ENCODE measurements at places on chromosomes 5 and 9. TPM values are rescaled to one million over a fixed set of nuclear protein-coding genes. Genes with fewer than 3 reads are reported as not detected.

ARL15 gene
- total RNA-seq: 21.5 TPM

GRCh38 chr5:78638973-78639669 is 9.5 kb downstream of the LHFPL2 start:
- no peaks in the 10 kb centered on the region for H3K27me3 ChIP-seq
- peaks cover 22% of the 10 kb centered on the region for H3K4me1 ChIP-seq
- no peak overlapping the region for H3K4me3 ChIP-seq
- H3K36me3 ChIP-seq: 0 out of 2 replicates have a peak, but pooled peaks cover 2% of the 10 kb centered on the region
- no peak overlapping the region for H3K27ac ChIP-seq

DNA sequence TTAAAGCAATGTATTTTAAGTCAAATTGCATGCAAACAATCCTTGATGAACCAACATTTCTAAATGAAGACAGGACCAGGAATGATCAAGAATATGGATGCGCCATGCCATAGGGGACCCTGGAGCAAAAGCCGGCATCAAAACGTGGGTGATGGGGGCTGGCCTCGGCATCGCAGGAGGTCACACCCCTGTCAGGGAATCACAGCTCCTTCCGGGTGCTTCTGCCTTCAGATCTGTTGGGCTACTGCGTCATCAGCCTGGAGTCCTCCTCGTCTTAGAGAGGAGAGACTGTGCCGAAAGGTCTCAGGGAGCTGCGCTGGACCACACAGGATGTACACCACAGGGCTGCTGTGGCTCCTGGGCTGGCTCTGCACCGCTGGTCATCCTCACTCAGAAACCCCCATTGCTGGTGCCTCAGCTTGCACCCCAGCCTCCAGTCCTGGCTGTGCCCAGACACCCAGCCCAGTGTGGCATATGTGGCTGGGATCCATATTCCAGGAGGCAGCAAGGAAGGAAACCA is 152.9 kb upstream of the PPP1R26 start:
- no peak overlapping the region for H3K4me3 ChIP-seq
- H3K36me3 ChIP-seq: no peaks in the 10 kb centered on the region
- H3K4me1 ChIP-seq: no peaks in the 10 kb centered on the region
- no peaks in the 10 kb centered on the region for H3K27me3 ChIP-seq
- DNase-seq: no peak

PLAC8L1 gene
- 0.33 TPM for total RNA-seq

IL7R gene
- total RNA-seq: not detected

OXCT1 gene
- 55.3 TPM for total RNA-seq

DNA sequence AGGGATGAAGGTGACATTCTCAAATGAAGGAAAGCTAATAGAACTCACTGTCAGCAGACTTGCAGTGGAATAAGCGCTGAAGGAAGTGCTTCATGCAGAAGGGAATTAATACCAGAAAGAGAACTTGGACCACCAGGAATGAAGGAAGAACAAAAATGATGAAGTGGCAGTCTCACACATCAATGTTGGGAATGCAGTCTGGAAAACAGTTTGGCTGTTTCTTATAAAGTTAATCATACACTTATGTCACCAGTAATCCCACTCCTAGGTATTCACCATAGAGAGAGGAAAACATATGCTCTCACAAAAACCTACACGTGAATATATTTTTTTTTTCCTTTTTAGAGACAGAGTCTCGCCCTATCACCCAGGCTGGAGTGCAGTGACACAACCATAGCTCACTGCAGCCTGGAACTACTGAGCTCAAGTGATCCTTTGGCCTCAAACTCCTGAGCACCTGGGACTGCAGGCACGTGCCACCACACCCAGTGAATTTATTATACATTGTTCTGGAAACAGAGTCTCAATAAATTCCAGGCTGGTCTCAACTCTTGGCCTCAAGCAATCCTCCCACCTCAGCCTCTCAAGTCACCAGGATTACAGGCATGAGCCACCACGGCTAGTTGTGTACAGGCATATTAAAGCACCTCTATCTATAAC is 81.2 kb downstream of the ROR2 start:
- no peak for DNase-seq
- no peaks in the 10 kb centered on the region for H3K4me1 ChIP-seq
- H3K27me3 ChIP-seq: peaks cover 18% of the 10 kb centered on the region

GRCh38 chr9:120531683-120532300 is 48.2 kb downstream of the CDK5RAP2 start:
- DNase-seq: peak; percentile 51
- no peak overlapping the region for H3K27ac ChIP-seq
- H3K36me3 ChIP-seq: peaks cover 67% of the 10 kb centered on the region
- no peaks in the 10 kb centered on the region for H3K27me3 ChIP-seq
- H3K4me3 ChIP-seq: no peak overlapping the region
- H3K4me1 ChIP-seq: no peaks in the 10 kb centered on the region

DNA sequence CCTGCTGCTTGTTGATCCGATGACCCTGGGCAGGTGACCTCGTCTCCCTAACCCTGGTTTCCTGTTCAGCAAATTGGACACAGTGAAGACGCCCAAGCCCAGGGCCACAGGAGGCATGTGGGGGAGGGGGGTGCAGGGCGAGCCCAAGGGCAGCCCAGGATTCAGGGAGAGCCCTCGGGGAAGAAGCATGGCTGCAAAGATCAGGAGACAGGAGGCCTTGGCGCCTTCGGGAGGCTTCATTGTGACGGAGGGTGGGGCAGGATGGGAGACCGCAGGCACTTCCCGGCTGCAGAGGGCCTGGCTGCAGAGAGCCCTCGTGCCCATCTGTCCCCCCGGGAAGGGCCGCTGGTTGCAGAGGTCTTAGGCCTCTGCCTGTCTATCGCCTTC is 6.2 kb downstream of the ASS1 start:
- peaks cover 55% of the 10 kb centered on the region for H3K4me1 ChIP-seq
- DNase-seq: no peak
- H3K36me3 ChIP-seq: no peaks in the 10 kb centered on the region
- no peak overlapping the region for H3K4me3 ChIP-seq
- H3K27ac ChIP-seq: no peak overlapping the region

LMX1B gene
- 12.2 TPM for total RNA-seq

DNA sequence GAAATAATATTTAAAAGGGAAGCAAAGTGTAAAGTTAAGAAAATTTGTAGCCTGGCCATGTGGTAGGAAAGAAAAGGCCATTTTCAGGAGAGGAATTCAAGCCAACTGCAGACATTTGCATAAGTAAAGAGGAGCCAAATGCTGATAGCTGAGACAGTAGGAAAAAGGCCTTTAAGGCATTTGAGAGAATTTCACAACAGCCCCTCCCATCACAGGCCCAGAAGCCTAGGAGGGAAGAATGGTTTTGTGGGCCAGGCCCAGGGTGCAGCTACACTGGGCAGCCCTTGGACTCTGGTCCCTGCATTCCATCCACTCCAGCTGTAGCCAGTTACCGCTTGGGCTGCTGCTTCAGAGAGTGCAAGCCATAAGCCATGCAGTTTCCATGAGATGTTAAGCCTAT is 1556.8 kb downstream of the EFNA5 start:
- no peak overlapping the region for H3K4me3 ChIP-seq
- no peaks in the 10 kb centered on the region for H3K27me3 ChIP-seq
- DNase-seq: no peak
- H3K36me3 ChIP-seq: no peaks in the 10 kb centered on the region
- H3K4me1 ChIP-seq: no peaks in the 10 kb centered on the region

GRCh38 chr9:79858508-79858907 is 286.7 kb downstream of the TLE4 start:
- no peak overlapping the region for H3K27ac ChIP-seq
- peak; percentile 6 for DNase-seq
- H3K4me1 ChIP-seq: no peaks in the 10 kb centered on the region
- no peaks in the 10 kb centered on the region for H3K36me3 ChIP-seq

GPR151 gene
- not detected for total RNA-seq

- no peaks in the 10 kb centered on the region for H3K27me3 ChIP-seq
- H3K36me3 ChIP-seq: no peaks in the 10 kb centered on the region
- DNase-seq: no peak
These were observed 15.1 kb downstream of the IFNA1 start for GRCh38 chr9:21455320-21455719.

CCL27 gene
- 0.76 TPM for total RNA-seq

GRM6 gene
- not detected for total RNA-seq

GRCh38 chr9:87644659-87645058 is 81.3 kb upstream of the CTSL start:
- no peaks in the 10 kb centered on the region for H3K27me3 ChIP-seq
- no peak overlapping the region for H3K4me3 ChIP-seq
- H3K27ac ChIP-seq: no peak overlapping the region
- DNase-seq: no peak
- peaks cover 45% of the 10 kb centered on the region for H3K36me3 ChIP-seq

DNA sequence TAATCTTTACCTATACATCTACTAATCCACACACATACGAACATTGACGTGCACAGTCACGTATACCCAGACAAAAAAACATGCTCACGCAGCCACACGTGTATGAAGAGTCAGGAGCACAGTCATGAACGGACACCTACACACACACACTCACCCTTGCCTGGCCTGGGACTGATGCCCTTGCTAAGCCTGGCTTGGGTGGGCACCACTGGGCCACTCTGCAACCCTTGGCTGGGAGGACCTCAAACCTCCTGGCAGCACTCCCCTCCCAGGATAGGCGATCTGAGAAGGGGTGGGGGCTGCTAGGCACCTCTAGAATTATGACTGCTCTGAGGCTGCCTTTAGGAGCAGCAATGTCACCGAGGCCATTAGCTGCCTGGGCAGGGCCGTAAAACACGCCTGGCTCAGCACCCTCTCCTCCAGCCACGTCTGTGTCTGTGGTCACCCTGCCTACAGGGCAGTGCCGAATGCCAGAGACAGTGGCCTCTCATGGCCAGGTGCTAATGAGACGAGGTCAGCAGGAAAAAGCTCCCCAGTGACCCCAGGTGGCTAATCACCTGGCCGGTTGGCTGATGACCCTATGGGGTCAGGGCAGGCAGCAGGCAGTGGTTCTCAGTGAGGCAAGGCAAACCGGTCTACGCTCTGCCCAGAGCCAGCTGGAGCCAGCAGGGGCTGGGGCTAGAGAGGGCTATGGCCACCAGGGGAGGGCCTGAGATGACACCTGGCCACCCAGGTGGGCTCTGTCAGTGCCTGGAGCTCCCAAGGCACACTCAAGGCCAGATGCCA is 33.7 kb upstream of the MVB12B start:
- H3K4me3 ChIP-seq: no peak overlapping the region
- no peak overlapping the region for H3K27ac ChIP-seq
- H3K36me3 ChIP-seq: no peaks in the 10 kb centered on the region
- H3K27me3 ChIP-seq: no peaks in the 10 kb centered on the region

FLT4 gene
- 0.08 TPM for total RNA-seq

- no peaks in the 10 kb centered on the region for H3K4me1 ChIP-seq
- no peak overlapping the region for H3K27ac ChIP-seq
- no peak for DNase-seq
- H3K27me3 ChIP-seq: no peaks in the 10 kb centered on the region
- no peak overlapping the region for H3K4me3 ChIP-seq
These were observed 5.4 kb downstream of the DMRT1 start for GRCh38 chr9:846852-847251.

KCNN2 gene
- total RNA-seq: not detected

DNA sequence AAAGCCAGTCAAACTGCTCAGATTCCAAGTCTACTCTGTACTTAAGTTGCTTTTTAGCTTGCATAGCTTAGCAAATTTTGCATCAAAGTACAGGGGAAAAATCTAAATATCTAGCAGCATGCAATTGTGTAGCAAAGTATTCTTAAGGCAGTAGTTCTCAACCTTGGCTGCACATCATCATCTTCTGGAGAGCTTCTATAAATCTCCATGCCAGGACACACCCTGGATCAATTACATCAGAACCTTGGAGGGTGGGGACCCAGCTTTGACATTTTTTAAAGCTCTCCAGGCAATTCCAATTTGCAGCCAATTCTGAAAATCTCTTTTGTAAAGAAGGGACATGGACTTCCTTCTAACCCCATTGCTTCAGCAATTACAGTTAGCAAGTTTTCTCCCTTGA is 187.5 kb downstream of the SNCAIP start:
- no peak overlapping the region for H3K4me3 ChIP-seq
- H3K27me3 ChIP-seq: no peaks in the 10 kb centered on the region
- no peaks in the 10 kb centered on the region for H3K36me3 ChIP-seq
- no peak overlapping the region for H3K27ac ChIP-seq
- no peak for DNase-seq

DNA sequence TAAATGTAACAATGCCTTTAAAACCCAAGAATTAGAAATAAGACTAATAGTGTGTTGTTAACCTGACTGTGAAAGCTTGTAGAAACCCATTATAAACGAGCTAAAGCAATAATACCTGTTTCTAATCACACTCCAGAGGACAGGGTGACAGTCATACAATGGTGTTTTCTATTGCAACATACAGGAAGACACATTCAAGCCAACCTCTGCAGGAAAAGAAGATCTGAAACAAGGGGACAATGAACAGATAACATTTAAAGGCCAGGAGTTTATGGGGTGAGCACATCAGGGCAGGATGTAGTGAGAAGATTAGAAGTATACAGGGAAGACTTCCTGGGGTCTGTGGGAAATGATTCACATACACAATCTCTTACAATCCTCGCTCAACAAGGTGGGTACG is 13.8 kb downstream of the BARHL1 start:
- H3K27me3 ChIP-seq: no peaks in the 10 kb centered on the region
- peaks cover 19% of the 10 kb centered on the region for H3K36me3 ChIP-seq
- H3K4me1 ChIP-seq: no peaks in the 10 kb centered on the region
- no peak for DNase-seq

- no peak overlapping the region for H3K4me3 ChIP-seq
- H3K36me3 ChIP-seq: no peaks in the 10 kb centered on the region
These were observed 1.6 kb upstream of the ARHGEF39 start for GRCh38 chr9:35666549-35666948.

GRCh38 chr9:29348999-29349398 is 1775.7 kb upstream of the C9orf72 start:
- DNase-seq: no peak
- H3K27me3 ChIP-seq: no peaks in the 10 kb centered on the region
- no peaks in the 10 kb centered on the region for H3K4me1 ChIP-seq
- no peaks in the 10 kb centered on the region for H3K36me3 ChIP-seq

DNA sequence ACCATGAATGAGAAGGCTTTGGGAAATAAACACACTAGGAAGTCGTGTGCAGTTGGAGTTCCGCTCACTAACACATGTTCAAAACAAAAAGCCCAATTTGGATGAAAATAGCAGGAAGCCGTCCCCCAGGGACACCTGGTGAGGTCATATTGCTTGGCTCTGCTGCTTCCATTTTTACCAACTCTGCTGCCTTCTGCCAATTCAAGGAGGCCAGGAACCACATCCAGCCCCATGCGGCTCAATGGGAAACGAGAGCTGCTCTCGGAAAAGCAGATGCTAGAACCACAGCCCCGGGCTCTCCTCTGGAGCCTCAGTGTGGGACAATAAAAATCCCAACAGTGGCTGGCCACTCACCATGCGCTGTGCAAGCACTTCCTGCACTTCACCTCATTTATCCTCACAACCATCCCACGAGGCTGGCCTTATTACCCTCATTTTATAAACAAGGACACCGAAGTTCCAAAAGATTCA is 13.4 kb downstream of the ADAM19 start:
- peaks cover 48% of the 10 kb centered on the region for H3K36me3 ChIP-seq
- no peak overlapping the region for H3K4me3 ChIP-seq
- peaks cover 33% of the 10 kb centered on the region for H3K4me1 ChIP-seq
- no peak overlapping the region for H3K27ac ChIP-seq
- no peak for DNase-seq

DNA sequence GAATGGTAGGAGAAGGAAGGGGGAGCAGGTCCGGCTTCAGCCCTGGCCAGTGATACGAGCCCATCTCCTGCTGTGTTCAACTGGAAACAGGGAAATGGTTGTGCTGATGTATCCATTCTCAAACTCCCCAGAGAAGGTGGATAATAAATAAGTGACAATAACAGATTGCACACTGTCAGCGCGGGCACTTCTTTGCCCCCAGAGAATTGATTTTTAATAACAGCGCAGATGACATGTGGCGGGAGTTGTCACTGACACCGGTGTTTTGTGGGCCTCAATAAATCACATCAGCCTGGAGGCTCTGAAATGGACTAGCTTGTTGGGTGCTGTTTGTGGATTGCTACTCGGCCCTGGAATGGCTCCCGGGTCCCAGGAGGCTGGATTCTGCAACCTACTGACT is 141.4 kb upstream of the PANK3 start:
- H3K27ac ChIP-seq: no peak overlapping the region
- H3K4me1 ChIP-seq: no peaks in the 10 kb centered on the region
- no peaks in the 10 kb centered on the region for H3K36me3 ChIP-seq
- no peak overlapping the region for H3K4me3 ChIP-seq

Data from SJCRH30 (cell line).